ENCODE measurements at places on chromosomes 4 and X. TPM values are rescaled to one million over a fixed set of nuclear protein-coding genes. Genes with fewer than 3 reads are reported as not detected.

DNA sequence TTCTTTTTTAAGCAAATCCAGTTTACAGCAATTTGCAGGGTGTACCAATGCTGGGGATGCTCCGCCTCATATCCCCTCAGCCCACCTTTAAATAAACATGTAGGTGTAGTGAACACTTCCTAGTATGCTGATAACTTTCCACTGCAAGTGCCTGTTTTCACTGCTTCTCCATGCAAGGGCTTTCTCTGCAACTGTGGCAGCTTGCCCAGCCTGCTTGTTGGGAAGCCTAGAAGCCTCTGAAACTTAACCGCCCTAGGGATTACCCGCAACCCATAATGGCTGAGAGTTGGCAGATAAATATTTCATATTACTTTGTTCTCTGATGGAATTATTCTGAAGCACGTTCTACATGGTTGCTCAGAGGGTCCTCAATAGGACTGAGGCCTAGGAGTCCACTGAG, 253.7 kb upstream of the DDX53 start:
- DNase-seq, result no peak
- no peak overlapping the region for H3K4me3 ChIP-seq
- H3K27ac ChIP-seq, result no peak overlapping the region
- H3K27me3 ChIP-seq, result no peaks in the 10 kb centered on the region

- H3K4me3 ChIP-seq, result no peak overlapping the region
- no peak overlapping the region for H3K27ac ChIP-seq
- DNase-seq, result no peak
- H3K4me1 ChIP-seq, result no peaks in the 10 kb centered on the region
- no peaks in the 10 kb centered on the region for H3K36me3 ChIP-seq
Measured at GRCh38 chrX:47960406-47960805, 43.4 kb downstream of the ZNF182 start.

GRCh38 chr4:84804136-84804535, 162.4 kb downstream of the WDFY3 start:
- no peaks in the 10 kb centered on the region for H3K36me3 ChIP-seq
- no peaks in the 10 kb centered on the region for H3K4me1 ChIP-seq
- DNase-seq, result no peak
- H3K27me3 ChIP-seq, result no peaks in the 10 kb centered on the region

DNA sequence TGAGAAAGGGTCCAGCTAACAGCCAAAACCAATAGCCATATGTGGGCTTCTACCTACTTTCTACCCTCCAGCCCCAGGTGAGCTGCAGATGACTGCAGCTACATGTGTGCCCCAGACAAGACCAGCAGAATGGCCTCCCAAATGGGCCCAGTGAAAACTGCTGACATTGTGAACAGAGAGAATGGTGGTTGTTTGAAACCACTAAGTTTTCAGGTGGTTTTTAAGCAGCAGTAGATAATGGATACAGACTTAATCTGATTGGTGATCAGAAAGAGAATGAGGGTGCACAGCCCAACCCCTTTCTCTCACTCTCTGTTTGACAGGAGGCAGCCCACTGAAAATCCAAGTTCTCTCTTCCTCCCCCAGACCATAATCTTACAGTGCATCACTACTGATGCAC, 42.5 kb upstream of the BBS12 start:
- peaks cover 35% of the 10 kb centered on the region for H3K4me1 ChIP-seq
- H3K4me3 ChIP-seq, result no peak overlapping the region
- DNase-seq, result peak; percentile 67
- peaks cover 59% of the 10 kb centered on the region for H3K27me3 ChIP-seq
- H3K27ac ChIP-seq, result peak overlapping the region; percentile 60

DNA sequence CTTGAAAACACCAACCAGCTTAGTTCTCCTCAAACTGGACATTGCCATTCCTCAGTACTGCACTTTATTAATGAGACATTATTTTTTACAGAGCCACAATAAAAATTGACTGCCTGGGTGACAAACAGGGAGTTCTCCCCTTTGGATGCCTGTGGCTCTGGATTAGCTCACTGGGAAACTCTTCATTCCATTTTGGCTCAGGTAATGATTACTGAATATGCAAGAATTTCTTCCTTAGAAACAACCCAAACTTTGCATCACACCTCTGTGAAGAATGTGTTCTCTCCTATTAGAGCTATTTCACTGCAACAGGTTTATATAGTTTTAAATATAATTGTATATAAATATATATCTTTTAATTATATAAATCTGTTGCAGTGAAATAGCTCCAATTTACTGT, 2065.8 kb downstream of the ARAP2 start:
- H3K4me1 ChIP-seq, result no peaks in the 10 kb centered on the region
- DNase-seq, result no peak
- no peak overlapping the region for H3K27ac ChIP-seq
- no peak overlapping the region for H3K4me3 ChIP-seq
- H3K27me3 ChIP-seq, result no peaks in the 10 kb centered on the region

- peaks cover 2% of the 10 kb centered on the region for H3K27me3 ChIP-seq
- H3K4me3 ChIP-seq, result no peak overlapping the region
- DNase-seq, result no peak
- H3K27ac ChIP-seq, result no peak overlapping the region
Measured at GRCh38 chr4:89788206-89789072, 48.5 kb downstream of the SNCA start.

- no peaks in the 10 kb centered on the region for H3K4me1 ChIP-seq
- no peak overlapping the region for H3K4me3 ChIP-seq
- H3K27ac ChIP-seq, result no peak overlapping the region
- no peak for DNase-seq
Measured at GRCh38 chr4:180560896-180561295, 1682.3 kb upstream of the TENM3 start.

The ZNF182 gene
- 7.9 TPM for total RNA-seq

DNA sequence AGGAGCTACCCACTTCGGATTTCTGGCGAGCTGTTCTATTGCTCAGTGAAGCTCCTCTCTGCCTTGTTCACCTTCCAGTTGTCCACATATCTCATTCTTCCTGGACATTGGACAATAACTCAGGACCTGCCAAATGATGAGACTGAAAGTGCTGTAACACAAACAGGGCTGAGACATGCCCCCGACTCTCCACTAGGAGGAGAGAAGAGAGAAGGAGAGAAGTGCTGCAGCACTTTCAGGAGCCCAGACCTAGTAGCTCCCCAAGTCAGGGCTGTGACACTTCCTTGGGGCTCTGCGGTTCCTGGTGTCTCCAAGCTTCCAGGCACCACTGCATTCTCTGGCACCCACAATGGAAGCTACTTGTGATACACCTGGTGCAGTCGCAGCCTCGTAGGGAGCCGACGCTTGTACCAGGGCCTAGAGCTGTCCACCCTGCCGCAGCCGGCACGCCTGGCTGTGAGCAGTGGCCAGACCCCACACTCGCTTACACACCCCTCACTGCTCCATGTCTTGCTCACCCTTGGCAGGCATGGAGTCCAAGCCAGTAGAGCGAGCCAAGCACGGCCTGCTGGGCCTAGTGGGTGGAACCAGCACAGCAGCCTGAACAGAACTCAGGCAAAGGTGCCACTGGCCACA, 234.9 kb downstream of the TECRL start:
- H3K27me3 ChIP-seq, result no peaks in the 10 kb centered on the region
- no peak overlapping the region for H3K27ac ChIP-seq
- no peaks in the 10 kb centered on the region for H3K4me1 ChIP-seq
- H3K36me3 ChIP-seq, result no peaks in the 10 kb centered on the region
- DNase-seq, result no peak
- H3K4me3 ChIP-seq, result no peak overlapping the region

The INTS12 gene
- 20.3 TPM for total RNA-seq

DNA sequence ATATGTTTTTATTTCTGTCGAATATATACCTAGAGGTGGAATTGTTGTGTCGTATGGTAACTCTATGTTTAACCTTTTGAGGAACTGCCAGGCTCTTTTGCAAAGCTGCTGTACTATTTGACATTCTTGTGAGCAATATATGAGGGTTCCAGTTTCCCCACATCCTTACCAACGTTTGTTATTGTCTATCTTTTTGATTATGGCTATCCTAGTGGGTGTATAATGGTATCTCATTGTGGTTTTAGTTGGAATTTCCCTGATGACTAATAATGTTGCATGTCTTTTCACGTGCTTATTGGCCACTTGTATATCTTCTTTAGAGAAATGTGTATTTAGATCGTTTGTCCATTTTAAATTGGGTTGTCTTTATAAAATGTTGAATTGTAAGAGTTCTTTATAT, 24.5 kb downstream of the REPS2 start:
- no peak for DNase-seq
- no peak overlapping the region for H3K27ac ChIP-seq
- H3K4me3 ChIP-seq, result no peak overlapping the region

- no peaks in the 10 kb centered on the region for H3K36me3 ChIP-seq
- no peak overlapping the region for H3K4me3 ChIP-seq
- no peak overlapping the region for H3K27ac ChIP-seq
- no peaks in the 10 kb centered on the region for H3K27me3 ChIP-seq
Measured at GRCh38 chr4:176949029-176949428, 156.3 kb upstream of the VEGFC start.

GRCh38 chr4:145177511-145177905, 2.9 kb downstream of the OTUD4 start:
- no peaks in the 10 kb centered on the region for H3K27me3 ChIP-seq
- peak overlapping the region; percentile 93 for H3K4me3 ChIP-seq
- H3K36me3 ChIP-seq, result peaks cover 35% of the 10 kb centered on the region
- H3K4me1 ChIP-seq, result peaks cover 43% of the 10 kb centered on the region
- peak overlapping the region; percentile 97 for H3K27ac ChIP-seq

The F11 gene
- total RNA-seq, result not detected

The PRRG1 gene
- total RNA-seq, result not detected

- DNase-seq, result no peak
- H3K4me1 ChIP-seq, result peaks cover 6% of the 10 kb centered on the region
- H3K27me3 ChIP-seq, result peaks cover 7% of the 10 kb centered on the region
- no peaks in the 10 kb centered on the region for H3K36me3 ChIP-seq
- H3K4me3 ChIP-seq, result no peak overlapping the region
Measured at GRCh38 chrX:9204560-9204959, 170.6 kb upstream of the FAM9B start.

- peak; percentile 73 for DNase-seq
- H3K27ac ChIP-seq, result peak overlapping the region; percentile 98
- H3K4me3 ChIP-seq, result peak overlapping the region; percentile 95
- no peaks in the 10 kb centered on the region for H3K27me3 ChIP-seq
Measured at GRCh38 chrX:12973561-12974304, 1.2 kb upstream of the TMSB4X start.

GRCh38 chrX:9644335-9644734, 121.3 kb downstream of the GPR143 start:
- H3K36me3 ChIP-seq, result peaks cover 3% of the 10 kb centered on the region
- H3K4me1 ChIP-seq, result peaks cover 34% of the 10 kb centered on the region
- H3K4me3 ChIP-seq, result no peak overlapping the region
- H3K27me3 ChIP-seq, result no peaks in the 10 kb centered on the region
- no peak overlapping the region for H3K27ac ChIP-seq

DNA sequence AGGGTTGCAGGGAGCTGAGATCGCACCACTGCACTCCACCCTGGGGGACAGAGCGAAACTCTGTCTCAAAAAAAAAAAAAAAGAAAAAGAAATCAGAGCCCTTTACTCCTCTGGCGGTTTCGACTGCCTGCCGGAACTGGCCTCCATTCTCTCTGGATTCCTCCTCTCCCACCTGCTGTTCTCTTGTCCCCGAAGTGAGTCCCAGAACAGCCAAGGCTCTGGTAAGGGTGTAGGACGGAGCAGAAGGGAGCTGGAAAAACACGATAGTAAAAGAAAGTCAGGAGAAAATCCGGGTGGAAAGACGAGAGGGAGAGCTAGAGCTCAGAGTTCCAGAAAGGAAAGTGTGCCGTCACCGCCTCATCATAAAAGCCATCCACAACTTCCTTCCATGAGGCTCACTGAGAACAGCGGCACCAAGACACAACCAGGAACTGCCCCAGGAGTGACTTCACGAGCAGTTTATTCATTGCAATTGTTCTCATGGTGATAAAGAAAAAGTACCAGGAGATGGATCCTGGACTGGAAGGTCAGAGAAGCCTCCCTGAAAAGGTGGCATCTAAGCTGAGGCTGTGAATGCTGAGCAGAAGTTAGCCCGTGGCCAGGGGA, 12.3 kb downstream of the TLR3 start:
- H3K36me3 ChIP-seq, result peaks cover 2% of the 10 kb centered on the region
- H3K4me3 ChIP-seq, result no peak overlapping the region
- no peaks in the 10 kb centered on the region for H3K27me3 ChIP-seq
- no peaks in the 10 kb centered on the region for H3K4me1 ChIP-seq
- no peak overlapping the region for H3K27ac ChIP-seq

- H3K4me3 ChIP-seq, result no peak overlapping the region
- H3K36me3 ChIP-seq, result no peaks in the 10 kb centered on the region
- no peak overlapping the region for H3K27ac ChIP-seq
- H3K4me1 ChIP-seq, result peaks cover 2% of the 10 kb centered on the region
- no peaks in the 10 kb centered on the region for H3K27me3 ChIP-seq
Measured at GRCh38 chrX:111874241-111874640, 1.7 kb upstream of the TRPC5OS start.

GRCh38 chr4:142886566-142886965, 40.5 kb upstream of the INPP4B start:
- no peak for DNase-seq
- H3K36me3 ChIP-seq, result no peaks in the 10 kb centered on the region
- no peak overlapping the region for H3K27ac ChIP-seq
- no peaks in the 10 kb centered on the region for H3K4me1 ChIP-seq

GRCh38 chr4:124177647-124178425, 534.7 kb downstream of the ANKRD50 start:
- H3K27me3 ChIP-seq, result no peaks in the 10 kb centered on the region
- no peak overlapping the region for H3K27ac ChIP-seq
- H3K4me3 ChIP-seq, result no peak overlapping the region
- no peaks in the 10 kb centered on the region for H3K4me1 ChIP-seq

DNA sequence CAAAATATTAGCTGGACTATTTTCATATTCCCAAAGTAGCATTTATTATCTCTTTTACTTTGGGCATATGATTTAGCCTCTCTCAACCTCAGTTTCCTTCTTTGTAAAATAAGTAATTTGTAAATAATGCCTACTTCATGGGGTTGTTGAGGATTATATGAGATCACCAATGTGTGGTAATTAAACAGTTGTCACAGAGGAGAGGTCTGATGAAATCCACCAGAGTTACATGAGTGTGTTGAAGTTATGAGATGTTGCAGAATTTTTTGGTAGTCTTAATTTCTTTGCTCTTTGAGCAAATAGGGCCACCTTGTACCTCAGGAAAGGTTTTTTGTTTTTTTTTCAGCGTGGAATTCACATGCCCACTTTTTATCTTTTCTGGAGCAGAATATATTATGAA, 1.4 kb downstream of the COX7B start:
- H3K36me3 ChIP-seq, result peaks cover 27% of the 10 kb centered on the region
- peak overlapping the region; percentile 97 for H3K27ac ChIP-seq
- H3K4me1 ChIP-seq, result peaks cover 22% of the 10 kb centered on the region
- DNase-seq, result no peak

The APLN gene
- 0.15 TPM for total RNA-seq

The CXCL1 gene
- total RNA-seq, result not detected

The GPC3 gene
- total RNA-seq, result not detected

GRCh38 chr4:73751166-73751565, 10.8 kb downstream of the CXCL8 start:
- H3K27me3 ChIP-seq, result no peaks in the 10 kb centered on the region
- no peaks in the 10 kb centered on the region for H3K4me1 ChIP-seq
- no peaks in the 10 kb centered on the region for H3K36me3 ChIP-seq
- H3K4me3 ChIP-seq, result no peak overlapping the region
- DNase-seq, result no peak
